D721Med (cell line): ENCODE measurements at places on chromosomes 3 and 15.

DNA sequence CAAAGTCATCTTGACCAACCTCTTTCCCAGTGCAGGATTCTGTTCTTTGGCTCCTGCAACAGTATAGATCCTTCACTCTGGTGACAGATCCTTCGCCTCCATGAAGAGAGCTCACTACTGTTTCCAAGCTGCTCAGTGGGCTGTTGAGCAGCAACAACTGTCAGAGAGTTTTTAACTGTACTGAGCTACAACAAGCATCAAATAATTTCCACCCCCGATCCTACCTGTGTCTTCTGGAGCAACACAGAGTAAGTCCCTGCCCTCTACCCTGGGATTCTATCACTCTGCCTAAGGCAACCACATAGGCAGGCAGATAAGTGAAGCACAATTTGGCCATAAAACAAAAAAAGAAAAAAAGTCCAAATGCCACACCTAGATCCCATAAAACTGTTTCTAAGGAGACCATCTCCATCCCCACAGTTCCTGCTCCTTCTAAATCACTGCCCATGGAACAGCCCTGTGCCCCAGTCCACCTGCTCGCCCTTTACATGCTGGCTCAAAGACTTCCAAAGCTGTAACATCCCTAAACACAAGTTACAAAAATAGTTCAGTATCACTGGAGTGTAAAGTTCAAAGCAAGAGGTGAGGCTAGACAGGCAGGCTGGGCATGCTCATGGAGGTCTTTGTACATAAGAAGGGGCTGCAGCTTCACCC lies 37.8 kb upstream of the ANPEP start:
- no peak for DNase-seq

- no peak for DNase-seq
Observed at GRCh38 chr15:41581110-41581509, 22.1 kb downstream of the TYRO3 start.

GRCh38 chr3:99962703-99963102 lies 145.0 kb downstream of the CMSS1 start:
- no peak for DNase-seq

DNA sequence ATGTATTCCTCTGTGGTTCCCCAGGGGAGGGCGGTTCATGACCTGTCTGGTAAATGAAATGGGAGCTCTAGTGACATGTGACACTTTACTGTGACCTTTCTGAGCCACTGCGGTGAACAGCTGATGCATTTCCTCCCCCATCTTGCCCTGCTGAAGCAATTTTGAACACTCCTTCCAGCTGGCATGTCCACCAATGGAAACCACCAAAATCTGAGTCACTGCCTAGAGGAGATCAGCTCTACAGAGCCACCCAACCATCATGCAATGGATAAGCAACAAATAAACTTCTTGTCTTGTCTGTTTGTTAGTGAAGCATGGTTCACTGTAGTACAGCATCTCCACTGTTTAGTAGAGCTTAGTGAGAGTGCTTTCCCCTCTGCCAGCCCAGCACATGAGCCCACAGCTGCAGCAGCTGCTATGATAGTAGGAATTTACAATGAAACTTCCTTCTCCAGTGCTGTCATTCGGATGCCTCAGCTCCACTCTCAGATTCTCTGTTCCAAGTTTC lies 479.4 kb downstream of the NTRK3 start:
- no peak for DNase-seq

DNA sequence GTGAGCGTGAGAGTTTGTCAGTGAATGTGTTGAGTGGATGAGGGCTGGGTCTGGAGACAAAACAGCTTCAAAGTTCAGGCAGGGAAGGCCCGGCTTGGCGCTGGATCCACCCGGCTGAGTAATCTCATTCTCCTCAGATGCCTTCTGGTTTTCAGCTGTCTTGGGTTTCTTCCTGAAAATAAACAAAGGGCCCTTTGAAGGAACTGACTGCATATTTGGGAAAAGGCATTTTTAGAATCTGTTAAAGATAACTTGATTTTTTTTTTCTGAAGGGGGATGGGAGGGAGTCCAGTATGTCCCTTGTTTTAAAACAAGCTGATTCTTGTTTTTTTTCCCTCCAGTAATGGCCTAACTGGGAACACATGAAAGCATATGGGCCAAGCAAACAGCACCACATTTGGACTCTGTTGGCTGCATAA lies 86.4 kb downstream of the TIGIT start:
- DNase-seq, result no peak

DNA sequence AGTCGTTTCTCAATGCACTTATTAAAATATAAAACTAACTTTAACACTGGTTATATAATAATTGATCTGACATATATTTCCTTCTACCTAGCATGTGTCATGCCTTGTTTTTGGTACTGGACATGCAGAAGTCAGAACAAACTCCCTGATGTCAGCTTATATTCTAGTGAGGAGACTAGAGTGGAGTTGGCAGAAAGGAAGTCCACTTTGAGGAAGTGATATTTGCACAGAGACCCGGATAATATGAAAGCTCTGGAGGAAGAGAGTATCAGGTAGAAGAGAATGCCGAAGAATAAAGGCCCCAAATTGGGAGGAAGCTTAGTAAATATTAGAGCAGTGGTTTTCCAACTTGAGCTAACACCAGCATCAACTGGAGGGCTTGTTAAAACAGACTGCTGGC lies 24.6 kb upstream of the ZNF280D start:
- DNase-seq, result no peak

DNA sequence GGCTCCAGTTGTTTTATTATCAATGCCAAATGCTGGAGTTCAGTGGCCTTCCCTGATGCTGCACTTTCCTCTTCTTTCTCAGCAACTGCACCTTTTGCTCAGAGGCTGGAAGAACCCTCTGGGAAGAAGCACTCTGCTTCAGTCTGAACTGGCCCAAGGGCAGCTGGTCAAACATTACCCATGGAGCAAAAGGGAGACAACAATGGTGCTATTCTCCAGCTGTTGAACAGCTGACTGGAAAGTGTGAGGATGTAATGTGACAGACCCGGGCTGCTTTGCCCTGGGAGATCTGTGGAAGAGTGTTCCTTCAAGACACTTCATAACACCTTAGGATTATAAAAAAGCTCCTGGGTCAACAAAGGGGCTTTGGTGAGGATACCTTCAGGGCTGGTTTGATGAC lies 84.9 kb downstream of the EPHB1 start:
- no peak for DNase-seq

- DNase-seq, result no peak
Observed at GRCh38 chr15:32957219-32957618, 237.3 kb downstream of the FMN1 start.

DNA sequence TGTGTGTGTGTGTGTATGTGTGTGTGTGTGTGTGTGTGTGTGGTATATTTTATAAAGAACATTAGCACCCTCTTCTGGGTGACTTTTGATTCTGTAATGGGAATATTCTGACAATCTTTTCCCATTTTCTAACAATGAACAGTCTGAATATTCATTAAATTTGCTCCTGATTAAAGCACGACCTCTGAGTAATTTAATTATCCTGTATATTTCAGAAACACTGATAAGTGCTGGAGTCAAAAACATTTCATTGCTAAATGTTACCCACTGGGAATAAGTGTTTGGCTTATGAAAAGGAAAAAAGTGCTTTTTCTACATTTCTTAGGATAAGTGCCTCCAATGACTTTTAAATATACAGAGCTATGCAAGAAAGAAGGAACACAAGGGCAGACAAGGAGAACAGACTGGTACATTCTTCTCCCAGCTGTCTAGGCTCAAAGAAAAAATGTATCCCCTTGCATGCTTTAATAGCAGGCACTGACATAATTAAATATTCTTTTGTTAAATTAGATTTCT lies 32.3 kb upstream of the SYNPR start:
- DNase-seq, result no peak

- DNase-seq, result no peak
Observed at GRCh38 chr3:52106951-52107611, 47.1 kb downstream of the POC1A start.

DNA sequence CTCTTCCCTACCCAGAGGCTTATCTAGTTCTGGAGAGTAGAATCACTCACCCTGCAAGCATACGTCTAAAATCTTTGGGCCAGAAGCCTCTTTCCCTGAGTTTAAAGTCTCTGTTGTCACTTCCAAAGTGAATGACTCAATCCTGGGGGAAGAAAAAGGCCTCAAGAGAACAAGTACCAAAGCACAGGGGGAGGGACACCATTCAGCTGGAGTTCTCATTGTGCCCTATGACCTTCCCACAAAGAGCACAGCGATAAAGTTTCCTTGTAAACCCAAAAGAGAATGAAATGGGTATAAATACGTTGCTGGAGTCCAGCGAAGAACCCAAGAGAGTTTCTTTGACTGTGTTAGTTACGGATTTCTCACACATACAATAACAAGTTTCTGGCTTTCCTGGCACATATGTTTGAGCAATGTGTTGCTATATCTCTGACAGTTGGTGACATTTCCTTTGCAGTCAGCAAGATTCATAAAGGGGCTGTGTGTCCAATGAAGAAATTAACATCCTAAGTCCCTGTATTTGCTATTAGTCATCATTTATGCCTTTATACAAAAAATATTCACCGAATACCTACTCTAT lies 107.3 kb upstream of the PTPRG start:
- no peak for DNase-seq

- no peak for DNase-seq
Observed at GRCh38 chr15:96870580-96870979, 540.1 kb downstream of the NR2F2 start.

DNA sequence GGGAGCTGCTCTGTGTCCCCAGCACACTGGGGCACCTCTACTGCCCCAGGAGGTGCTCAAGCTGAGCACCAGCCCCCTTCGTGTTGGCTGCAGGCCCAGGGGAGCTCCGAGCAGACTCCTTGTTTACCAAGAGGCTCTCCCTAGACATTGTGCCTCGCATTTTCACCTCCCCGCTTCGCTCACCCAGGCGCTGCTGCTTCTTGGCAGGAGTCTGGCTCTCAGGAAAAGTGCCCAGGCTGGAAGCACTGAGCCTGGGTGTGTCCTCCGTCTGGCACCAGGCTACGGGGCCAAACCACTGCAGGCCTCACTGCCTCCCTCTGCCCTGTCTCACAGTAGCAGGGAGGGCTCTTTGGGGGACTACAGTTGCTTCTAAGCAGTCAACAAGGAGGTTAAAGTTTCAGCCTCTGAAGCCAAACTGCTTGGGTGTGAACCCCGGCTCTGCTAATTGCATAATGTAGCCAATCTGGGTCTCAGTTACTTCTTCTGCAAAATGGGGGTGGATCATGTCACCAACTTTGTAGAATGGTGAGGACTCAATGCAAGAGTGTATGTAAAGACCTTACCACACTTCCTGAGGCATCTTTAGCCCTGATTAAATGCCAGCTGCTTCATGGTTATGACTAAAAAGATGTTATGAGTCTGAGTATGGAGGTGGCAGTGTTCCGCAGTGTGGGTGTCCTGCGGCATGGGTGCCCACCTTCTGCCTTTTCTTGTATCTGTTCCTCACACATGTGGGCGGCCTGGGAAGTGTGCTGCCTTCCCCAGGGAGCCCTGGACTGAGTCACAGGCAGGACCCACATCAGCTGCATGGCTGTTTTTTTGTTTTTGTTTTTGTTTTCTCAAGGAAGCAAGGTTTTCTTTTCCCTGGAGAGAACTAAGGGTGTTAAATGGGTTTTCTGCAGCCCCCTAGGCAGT lies 88.9 kb downstream of the CLSTN2 start:
- no peak for DNase-seq

DNA sequence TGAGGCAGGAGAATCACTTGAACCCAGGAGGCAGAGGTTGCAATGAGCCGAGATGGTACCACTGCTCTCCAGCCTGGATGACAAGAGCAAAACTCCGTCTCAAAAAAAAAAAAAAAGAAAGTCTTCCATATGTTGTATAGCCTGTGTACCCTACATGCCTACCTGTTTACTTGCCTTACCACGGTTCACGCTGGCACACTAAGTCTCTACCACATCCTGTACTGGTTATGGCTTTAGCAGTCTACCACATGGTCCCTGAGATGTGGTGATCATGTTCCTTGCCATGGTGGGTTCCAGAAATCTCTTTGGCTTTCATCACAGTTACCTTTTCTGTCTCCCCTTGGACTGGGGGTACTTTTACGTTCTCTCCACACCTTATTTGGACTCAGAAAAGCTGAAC lies 63.8 kb upstream of the TBC1D5 start:
- DNase-seq, result no peak

DNA sequence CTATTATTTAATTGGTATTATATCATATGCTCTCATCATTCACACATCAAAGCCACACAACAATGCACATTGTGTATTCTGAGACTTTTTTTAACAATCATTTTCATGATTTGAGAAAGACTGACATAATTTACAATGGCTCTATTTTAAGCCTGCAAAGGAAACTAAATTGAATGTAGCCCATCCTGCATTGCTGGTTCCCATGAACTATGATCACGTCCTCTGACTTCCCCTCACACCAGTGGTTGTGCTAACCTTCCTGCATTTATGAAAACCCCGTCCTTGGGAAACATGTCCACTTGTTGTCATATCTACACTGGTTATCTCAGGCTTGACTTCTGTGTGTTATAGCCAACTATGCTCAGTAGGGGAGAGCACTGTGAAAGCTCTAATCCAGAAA lies 546.2 kb downstream of the MECOM start:
- DNase-seq, result no peak

DNA sequence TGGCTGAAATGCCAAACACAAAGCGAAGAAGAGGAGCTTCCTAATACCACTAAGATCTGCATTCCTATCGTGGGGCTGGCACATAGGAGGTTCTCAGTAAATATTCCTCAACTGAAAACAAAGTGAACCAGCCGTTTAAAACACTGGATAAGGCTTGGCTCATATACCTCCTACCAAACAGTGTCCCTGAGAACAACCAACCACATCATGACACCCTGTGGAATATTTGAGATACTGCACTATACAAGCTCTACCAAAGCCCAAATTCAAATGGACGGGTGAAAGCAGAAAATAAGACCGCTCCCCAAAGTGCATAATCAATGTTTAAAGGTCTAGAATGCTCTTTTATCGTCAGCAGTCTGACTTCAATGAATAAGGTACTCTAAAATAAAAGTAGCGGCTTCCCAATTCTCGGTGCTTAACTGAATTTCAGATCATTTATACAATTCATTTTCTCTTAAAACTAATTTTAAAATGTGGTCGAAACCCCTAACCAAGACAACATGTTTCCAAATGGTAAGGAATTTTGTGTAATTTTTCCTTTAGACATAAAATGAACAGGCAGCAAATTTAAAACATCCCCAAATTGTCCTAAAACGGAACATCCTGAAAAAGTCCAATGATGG lies 425.8 kb downstream of the ERC2 start:
- DNase-seq, result no peak
